ENCODE measurements at places on chromosomes 3 and 15.

- no peak for DNase-seq
Measured at GRCh38 chr3:149470381-149470780, 4.1 kb upstream of the TM4SF4 start.

- no peak for DNase-seq
Measured at GRCh38 chr3:162842549-162843216, 1346.1 kb downstream of the OTOL1 start.

DNA sequence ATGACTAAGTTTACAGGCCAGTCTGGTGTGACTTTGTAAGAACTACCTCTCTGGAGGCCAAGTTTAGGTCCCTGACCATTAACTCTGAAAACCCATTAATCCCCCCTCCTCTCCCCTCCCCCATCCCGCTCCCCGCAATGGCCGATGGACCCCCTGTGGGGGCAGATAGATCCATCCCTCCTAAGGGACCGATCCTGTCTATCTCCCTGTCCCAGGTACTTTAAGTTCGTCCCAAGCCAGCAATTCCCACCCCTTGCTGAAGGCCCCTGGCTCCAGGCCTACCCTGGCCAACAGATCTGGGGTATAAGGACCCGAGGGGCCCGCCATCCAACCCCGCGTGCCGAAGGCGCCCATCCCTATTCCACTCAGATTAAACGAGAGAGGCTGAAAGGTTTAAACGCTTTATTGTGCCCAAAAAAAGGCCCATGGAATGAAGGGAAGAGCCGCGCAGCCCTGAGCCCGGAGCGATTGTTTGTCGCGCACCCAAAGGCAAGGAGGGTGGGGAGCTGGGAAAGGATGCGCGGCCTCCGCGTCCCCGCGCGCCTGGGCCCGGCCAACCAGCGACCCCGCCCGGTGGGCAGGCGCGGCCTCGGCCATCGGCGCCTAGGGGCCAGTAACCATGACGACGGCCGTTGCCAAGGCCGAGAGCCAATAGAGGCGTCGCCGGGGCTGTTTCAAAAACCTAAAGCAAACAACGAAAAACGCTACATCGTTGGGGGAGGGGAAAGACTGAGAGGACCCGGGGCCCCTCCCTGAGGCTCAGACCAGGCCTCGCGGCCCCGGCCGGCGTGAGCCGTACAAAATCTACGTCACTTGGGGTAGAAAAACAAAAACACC, 35.9 kb downstream of the HMCES start:
- DNase-seq = no peak

- no peak for DNase-seq
Measured at GRCh38 chr3:88807491-88808105, 299.8 kb upstream of the EPHA3 start.

- DNase-seq = no peak
Measured at GRCh38 chr15:78925956-78926743, 18.7 kb downstream of the CTSH start.

- no peak for DNase-seq
Measured at GRCh38 chr3:59605944-59606534, 556.2 kb upstream of the CFAP20DC start.

GRCh38 chr3:49619649-49620048, 54.5 kb upstream of the APEH start:
- no peak for DNase-seq

DNA sequence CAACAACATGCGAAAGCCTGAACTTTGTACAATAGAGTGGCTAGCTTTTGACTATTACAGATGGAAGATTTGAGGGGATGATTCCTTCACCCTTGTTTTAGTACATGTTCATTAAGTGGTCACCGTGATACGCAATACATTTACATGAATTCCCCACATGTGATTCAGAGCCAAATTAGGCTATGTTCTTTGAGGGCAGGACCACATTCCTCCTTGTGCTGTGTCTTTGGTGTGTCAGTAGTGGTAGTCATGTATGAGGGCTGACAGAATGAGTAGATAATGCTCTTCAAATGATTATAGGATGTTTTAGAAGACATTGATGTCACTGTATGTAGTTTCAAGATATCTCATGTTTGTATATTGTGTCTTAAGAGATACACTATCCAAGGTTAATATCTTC, 12.1 kb downstream of the PTPRG start:
- DNase-seq = no peak

DNA sequence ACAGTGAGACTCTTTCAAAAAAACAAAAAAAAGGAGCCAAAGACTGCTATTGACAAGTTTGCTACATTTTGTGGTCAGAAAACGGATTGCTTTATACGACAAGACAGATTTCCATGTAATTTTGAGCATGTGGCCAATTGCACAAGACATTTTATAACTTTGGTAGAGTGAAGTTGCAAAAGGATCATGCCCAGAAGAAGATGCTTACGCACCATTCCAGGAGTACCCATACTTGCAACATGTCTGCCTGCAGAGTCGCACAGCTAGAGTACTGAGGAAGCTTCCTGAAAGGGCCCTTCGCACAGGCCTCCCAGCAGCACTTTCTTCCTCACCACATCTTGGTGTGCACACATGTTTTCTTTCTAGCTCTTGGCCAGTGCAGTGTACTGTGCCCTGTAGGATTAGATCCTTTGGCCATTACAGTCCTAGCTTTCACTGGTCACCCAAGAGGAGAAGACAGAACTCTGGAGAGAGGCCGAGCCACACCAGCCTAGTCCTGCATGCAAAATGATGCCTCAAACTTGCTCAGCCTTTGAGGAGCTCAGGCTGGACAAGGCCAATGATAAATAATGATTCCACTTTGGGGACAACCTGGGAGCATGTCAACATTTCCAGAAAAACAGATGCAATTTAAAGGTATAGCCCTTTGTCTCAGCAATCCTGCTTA, 11.7 kb downstream of the CHDH start:
- DNase-seq = no peak

GRCh38 chr3:30893678-30894325, 659 bp downstream of the GADL1 start:
- DNase-seq = no peak

GRCh38 chr3:6125520-6125919, 735.4 kb upstream of the GRM7 start:
- no peak for DNase-seq

DNA sequence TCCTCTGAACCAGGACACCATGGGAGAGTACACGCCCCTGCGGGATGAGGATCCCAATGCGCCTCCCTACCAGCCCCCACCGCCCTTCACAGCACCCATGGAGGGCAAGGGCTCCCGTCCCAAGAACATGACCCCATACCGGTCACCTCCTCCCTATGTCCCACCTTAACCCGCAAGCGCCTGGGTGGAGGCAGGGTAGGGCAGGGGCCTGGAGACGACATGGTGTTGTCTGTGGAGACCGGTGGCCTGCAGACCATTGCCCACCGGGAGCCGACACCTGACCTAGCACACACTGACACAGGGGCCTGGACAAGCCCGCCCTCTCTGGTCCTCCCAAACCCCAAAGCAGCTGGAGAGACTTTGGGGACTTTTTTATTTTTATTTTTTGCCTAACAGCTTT, 21.2 kb upstream of the BSN start:
- no peak for DNase-seq

DNA sequence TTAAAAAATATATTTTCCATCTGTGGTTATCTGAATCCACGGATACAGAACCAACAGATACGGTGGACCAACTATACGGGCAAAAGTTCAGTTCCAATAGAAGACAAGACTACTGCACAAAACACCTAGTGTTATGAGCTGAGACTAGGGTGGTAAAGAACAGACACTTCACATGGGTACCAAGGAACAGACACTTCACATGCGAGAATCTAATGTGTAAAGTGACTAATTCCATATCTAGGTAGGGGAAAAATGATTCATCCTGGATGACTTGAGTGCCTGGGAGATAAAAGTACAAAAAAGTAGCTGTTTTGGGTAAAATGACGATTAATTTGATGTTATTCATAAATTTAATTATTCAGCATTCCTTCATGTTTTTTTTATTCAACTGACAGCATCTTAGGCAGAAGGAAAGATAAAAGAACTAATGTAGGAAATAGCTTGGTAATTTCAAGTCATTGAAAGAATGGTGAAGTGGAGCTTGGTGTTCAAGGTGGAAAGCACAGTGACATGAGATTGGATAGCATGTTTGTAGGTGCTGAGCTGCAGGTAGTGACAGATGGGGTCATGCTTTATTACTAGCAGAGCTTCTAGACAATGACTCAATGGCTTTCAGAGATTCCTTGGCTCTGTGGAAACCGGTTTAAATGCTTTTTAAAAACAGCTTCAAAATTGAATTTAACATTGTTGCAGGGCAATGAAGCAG, 5.2 kb downstream of the CD200 start:
- no peak for DNase-seq

GRCh38 chr3:107430996-107431245, 53.7 kb downstream of the CCDC54 start:
- DNase-seq = no peak

Measured in Jurkat, Clone E6-1 (cell line).